ENCODE measurements at places on chromosomes 5 and 9. TPM values are rescaled to one million over a fixed set of nuclear protein-coding genes. Genes with fewer than 3 reads are reported as not detected.

- no peak for DNase-seq
Observed at GRCh38 chr9:133950192-133950591, 41.9 kb downstream of the VAV2 start.

Gene C9orf153
- total RNA-seq: not detected

DNA sequence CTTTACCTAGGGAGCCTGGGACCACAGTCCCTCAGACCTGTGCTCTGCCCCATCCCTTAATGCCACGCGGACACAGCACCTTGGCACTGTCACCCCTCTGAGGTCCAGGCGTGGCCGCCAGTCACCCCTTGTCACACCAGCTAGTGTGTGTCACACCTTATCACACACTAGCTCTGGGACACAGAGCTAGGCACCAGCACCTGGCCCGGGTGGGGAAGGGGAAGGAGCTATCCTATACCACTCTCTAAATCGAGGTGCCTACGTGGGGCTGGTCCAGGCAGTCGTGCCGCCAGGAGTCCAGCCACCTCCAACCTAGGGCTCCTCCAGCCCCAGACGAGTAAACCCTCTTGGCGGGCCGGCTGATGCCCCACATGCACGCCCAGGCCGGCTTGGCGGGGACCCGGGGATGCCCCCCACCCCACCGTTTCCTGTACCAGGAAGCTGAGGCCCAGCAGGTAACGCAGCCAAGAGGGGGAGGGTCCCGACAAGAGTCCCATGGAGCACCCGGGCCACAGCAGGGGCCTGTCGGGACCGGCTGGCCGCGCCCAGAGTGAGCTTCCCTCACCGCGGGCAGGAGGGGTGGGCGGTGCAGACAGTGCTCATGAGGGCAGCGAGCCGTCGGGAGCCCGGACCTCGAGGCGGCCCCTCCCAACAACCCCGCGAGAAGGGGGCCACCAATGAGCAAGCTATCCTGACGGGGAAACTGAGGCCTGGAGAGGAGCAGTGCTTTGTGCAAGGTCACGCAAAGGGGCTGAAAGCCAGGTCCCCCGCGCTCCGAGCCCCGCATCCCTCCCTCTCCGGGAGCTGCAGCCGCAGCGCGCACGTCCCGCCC is 550 bp downstream of the CORO2A start:
- DNase-seq: no peak

Gene SPAG8
- 0.07 TPM for total RNA-seq

DNA sequence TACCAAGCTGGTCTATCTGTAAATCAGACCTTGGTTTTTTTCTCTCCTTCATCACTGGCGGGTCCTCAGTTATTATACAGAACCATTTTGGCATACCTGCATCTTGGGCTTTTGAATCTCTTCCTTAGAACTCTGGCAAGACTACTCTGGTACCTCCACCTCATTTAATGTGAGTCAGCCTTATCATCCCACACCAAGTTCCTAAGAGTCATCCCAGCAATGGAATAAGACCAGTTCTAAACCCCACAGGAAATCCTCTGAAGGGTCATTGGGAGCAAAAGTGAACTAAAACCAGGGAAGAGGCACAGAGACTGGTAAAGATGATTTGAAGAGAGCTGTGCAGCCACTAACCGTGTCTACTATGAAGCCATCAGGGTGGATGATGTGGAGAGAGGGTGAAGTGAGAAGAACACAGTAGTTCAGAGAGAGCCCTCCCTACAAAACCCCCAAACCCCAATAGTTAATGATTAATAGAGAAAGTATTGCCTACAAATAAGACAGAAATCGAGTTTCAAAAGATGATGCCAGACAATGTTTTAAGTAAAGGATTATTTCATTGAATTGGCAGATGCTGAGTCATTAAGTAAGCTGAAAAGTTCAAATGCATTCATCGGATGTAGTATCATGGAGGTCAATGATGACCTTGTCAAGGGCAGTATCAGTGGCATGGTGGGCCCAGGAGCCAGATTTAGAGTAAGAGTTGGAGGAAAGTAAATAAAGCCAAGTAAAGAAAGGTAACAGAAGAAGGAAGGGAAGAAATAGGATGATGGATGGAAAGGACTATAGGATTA is 85.4 kb downstream of the PCSK1 start:
- DNase-seq: no peak

Gene ARHGAP26
- 39.8 TPM for total RNA-seq

GRCh38 chr5:71830681-71831539 is 111.8 kb downstream of the CARTPT start:
- no peak for DNase-seq

GRCh38 chr5:23994581-23995370 is 487.4 kb downstream of the PRDM9 start:
- DNase-seq: no peak

DNA sequence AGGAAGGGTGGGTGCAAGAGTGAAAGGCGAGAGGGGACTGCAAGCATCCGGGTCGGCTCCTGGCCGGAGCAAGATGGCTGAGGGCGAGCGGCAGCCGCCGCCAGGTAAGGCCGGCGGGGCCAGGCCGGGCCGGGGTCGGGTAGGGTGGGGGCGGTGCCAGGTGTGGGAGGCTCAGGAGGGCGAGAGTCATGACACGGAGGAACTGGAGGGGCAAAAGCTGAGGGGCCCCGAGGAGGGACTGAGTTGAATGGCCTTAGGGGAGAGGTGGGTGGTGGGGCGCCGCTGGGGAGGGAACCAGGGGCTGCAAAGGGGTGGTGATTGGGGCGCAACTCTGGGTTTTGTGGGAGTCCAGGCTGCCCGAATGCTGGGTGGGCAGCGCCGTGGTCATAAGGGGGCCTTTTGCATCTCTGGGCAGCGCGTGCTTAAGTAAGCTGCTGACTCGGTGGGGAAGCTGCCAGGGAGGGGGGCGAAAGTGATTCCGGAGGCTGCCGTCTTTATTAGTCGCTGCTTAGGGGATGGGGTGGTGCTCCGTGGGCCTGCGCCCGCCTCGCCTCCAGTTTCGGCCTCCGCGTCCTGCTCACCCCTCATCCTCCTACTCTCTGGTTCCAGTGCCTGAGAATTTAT is 425 bp downstream of the PTPA start:
- peak; percentile 81 for DNase-seq

DNA sequence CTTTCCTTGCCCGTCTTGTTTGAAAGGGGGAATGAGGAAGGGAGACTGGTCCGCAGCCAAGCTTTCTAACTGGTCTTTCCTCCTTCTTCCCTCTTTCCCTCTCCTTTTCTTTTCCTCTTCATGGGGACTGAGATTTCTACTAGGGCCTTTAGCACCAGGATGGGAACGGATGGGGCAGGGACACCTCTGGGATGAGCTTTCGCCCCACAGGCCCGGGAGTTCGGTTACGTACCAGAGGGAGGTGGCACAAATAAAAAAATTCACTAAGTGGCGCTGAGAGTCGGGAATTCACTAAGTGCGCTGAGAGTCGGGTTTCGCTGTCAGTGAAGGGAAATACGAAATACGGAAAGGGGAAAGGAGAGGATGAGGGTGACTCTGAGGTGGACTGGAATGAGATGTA is 21.6 kb downstream of the BTNL9 start:
- no peak for DNase-seq

- no peak for DNase-seq
Observed at GRCh38 chr9:76390656-76391055, 3.6 kb downstream of the RFK start.

DNA sequence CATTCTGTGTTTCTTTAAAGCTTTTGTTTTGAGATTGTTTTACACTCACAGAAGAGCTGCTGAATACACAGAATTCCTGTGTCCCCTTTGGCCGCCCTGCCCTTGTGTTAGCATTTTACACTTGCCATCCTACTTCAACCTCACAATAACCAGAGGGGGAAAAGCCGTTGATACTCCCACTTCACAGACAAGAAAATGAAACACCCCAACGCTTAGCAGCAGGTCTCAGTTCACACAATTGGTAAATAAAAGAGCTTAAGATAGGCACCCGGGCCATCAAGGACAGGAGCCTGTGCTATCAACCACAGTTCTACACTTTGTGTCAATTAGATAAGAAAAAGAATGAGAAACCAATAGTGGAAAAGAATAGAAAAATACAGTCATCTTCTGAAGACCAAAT is 178.0 kb downstream of the SYK start:
- DNase-seq: no peak

- no peak for DNase-seq
Observed at GRCh38 chr5:89087551-89088318, 204.8 kb upstream of the MEF2C start.

Gene CCDC192
- not detected for total RNA-seq

DNA sequence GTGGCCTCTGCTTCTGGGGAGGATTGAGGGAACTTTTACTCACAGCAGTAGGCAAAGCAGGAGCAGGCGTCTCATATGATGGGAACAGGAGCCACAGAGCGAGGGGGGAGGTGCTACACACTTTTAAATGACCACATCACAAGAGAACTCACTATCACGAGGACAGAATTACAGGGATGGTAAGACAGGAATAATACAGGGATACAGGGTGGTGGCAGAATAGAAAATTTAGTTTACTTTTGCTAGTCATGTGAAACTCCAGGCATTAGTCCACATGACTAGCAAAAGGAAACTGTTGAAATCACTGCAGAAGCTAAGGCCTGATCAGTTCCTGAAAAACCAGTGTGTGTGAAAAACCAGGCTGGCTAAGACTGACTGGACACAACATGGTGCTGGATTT is 382.4 kb downstream of the NNT start:
- DNase-seq: no peak

GRCh38 chr5:1659100-1659981 is 135.6 kb upstream of the LPCAT1 start:
- no peak for DNase-seq

DNA sequence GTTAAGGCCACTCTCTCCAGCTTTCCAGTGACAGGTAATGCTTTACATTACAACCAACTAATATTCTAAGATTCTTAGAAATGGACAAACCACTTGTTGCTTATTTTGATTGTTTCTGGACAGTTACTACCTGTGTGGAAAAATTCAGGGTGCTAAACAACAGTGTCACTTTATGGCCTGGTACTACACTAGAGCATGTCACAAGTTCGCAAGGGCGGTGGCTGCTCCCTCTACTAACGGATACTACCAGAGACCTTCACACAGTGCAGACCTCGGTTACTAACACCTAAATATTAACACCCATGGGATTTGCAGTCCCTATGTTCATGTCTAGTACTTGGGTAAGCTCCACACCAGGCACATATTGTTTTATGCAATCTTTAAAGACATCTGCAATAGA is 13.4 kb downstream of the HMGXB3 start:
- no peak for DNase-seq
